ENCODE measurements at places on chromosomes 3 and 15.

DNA sequence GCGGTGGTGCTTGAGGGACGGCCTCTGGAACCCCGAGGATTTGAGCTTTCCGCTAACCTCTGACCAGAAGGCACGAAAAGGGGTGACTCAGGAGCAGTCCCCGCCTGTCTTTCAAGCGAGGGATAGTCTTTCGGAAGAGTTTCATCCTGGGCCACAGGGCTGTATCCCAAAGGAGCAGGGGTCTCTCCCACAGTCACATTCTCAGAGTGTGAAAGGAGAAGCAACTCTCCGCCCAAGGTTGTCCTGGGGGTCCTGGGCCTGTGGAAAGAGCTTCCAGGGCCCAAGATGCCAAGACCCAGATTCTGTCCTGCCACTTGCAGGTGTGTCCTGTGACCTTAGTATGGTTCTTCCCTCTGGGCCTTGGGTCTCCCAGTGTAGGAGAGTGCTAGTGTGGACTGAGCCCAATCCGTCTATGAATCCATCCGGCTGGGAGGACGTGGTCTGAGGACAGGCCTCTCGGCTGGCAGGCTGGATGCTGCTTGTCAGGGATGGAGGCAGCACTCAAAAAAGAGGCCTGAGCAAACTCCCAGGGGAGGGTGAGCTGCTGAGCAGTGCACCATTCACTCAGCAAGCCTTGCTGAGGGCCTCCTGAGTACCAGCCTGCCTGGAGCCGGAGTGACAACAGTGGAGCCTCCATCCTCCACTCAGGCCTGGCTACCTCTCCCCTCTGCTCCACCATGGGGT lies 1.6 kb upstream of the DUSP7 start:
- DNase-seq, result no peak

GRCh38 chr15:40978141-40978540 lies 24.9 kb downstream of the CHAC1 start:
- DNase-seq, result no peak

DNA sequence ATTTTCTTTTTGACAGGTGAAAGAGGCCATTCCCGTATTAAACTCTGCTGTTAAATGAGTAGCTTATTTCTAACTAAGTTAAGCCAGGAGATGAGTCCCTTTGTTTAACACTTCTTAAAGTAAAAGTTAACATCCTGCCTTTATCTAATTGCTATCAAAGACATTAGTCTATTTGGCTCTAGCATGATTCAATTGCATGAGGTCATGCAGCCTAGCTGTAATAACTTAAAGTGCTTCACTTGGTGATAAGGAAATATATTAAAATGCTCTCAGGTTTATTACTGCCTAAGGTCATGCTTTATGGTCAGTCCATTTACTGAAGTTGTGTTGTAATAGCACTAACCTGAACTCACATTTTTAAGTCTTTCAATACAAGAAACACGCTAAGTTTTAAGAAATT lies 82.3 kb upstream of the MLF1 start:
- DNase-seq, result no peak

- DNase-seq, result no peak
Measured at GRCh38 chr3:26753095-26753494, 130.5 kb downstream of the LRRC3B start.

DNA sequence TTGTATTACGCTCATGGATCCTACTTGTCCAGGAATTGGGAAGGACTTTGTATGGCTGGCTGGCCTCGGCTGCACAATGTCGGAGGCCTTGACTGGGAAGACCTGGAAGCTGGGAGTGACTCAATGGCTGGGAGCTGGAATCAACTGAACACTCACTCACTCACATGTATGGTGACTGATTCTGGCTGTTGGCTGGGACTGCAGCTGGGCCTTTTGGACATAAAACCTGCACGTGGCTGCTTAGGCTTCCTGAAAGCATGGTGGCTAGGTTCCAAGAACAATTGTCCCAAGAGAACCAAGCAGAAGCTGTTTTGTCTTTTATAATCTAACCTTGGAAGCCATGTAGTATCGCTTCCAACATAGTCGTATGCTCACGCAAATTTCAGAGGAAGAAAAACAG lies 38.0 kb upstream of the CMTM8 start:
- no peak for DNase-seq

GRCh38 chr15:68465861-68466560 lies 34.0 kb upstream of the ITGA11 start:
- no peak for DNase-seq

- no peak for DNase-seq
Measured at GRCh38 chr15:58748040-58748851, 1.3 kb downstream of the ADAM10 start.

- DNase-seq, result no peak
Measured at GRCh38 chr15:74428970-74429780, 4.6 kb downstream of the SEMA7A start.

GRCh38 chr3:171001250-171001893 lies 25.1 kb downstream of the SLC2A2 start:
- no peak for DNase-seq

DNA sequence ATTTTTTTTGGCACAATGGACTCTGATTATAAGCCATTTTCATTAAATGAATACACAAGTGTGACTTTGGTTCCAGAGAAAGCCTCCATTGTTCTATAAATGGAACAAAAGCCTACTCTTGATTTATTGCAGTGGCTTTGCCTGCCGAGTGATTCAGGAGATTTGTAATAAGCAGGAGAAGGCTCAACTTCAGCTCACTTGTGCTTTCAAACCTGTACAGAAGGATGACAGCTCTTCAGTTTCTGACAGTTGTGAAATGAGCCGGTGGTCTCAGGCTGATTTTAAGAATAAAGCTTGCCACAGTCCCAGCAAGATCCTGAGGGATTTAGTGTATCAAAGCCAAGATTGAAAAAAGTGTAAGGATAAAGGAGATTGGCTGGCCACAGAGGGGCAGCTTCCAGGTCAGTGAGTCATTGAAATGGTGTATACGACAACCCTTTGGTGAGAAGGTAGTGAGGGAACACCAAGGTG lies 438.8 kb upstream of the TGFBR2 start:
- DNase-seq, result no peak

GRCh38 chr3:164524201-164524600 lies 554.1 kb downstream of the SI start:
- DNase-seq, result no peak

GRCh38 chr3:13106308-13107001 lies 33.2 kb upstream of the IQSEC1 start:
- no peak for DNase-seq

Measured in substantia nigra (tissue), 51 donors.